Activated naive CD8-positive, alpha-beta T cell treated with anti-CD3 and anti-CD28 coated beads, Interleukin-2, amount 50 U/mL, for 16 hours (primary cell): ENCODE measurements at places on chromosomes 2 and 18.

DNA sequence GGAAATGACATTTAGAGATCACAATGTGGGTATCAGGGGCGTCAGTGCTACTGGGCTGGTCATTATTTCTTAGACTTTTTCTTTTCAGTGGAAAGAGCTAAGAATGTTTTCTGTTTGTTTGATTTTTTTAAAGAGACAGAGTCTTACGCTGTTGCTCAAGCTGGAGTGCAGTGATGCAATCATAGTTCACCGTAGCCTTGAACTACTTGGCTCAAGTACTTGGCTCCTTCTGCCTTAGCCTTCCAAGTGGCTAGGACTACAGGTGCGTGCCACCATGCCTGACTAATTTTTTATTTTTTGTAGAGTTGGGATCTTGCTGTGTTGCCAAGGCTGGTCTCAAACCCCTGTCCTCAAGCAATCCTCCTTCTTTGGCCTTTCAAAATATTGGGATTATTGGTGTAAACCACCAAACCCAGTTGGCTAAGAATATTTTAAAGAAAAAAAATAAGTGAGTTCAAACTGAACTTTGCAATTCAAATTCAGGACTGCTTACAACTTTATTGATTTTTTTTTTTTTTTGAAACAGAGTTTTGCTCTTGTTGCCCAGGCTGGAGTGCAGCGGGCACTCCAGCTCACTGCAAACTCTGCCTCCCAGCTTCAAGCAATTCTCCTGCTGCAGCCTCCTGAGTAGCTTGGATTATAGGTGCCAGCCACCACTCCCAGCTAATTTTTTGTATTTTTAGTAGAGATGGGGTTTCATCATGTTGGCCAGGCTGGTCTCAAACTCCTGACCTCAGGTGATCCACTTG lies 154.2 kb downstream of the MIB1 start:
- DNase-seq = no peak

DNA sequence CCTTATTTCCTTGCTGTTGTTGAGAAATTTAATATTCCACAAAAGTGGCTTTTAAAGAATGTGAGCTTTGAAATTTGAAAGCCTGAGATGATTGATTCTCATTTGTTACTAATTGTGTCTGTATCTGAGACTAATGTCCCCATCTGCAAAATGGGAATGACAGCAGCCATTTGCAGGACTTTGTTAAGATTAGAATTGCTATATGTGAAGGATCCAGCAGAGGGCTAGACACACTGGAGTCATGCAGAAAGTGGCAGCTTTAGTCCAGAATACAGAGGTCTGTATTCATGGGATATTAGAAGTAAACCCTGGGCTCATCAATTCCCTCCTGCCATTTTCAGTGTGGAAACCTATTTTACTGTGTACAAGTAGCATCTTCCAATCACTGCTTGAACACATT lies 296.5 kb upstream of the GYPC start:
- no peak for DNase-seq

- no peak for DNase-seq
Observed at GRCh38 chr2:175371378-175371777, 189.9 kb upstream of the ATP5MC3 start.

DNA sequence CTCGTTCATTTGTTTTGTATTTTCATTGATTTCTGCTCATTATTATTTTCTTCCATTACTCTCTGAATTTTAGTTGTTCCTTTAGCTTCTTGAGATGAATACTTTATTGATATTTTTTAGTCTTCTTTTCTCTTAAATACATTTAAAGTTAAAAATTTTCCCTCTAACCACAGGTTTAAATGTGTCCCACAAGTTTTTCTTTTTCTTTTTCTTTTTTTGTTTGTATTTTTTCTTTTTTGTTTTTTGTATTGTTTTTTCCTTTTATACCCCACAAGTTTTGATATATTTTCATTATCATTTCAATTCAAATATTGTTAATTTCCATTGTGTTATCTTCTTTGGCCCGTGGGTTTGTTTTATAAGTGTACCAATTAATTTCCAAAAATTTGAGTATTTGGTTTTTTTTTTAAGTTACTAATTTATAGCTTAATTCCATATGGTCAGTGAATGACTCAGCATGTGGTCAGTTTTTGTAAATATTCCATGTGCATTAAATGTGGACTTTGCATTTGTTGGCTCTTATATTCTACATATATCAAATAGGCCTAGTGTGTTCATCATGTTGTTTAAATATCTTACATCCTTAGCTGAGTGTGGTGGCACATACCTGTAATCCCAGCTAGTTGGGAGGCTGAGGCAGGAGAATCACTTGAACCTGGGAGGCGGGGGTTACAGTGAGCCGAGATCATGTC lies 16.2 kb downstream of the CENPO start:
- DNase-seq = no peak

- no peak for DNase-seq
Observed at GRCh38 chr2:86301711-86302202, 35.7 kb downstream of the REEP1 start.

- DNase-seq = no peak
Observed at GRCh38 chr2:154207288-154208047, 335.7 kb downstream of the GALNT13 start.
